ENCODE measurements at places on chromosomes 2 and 18.

DNA sequence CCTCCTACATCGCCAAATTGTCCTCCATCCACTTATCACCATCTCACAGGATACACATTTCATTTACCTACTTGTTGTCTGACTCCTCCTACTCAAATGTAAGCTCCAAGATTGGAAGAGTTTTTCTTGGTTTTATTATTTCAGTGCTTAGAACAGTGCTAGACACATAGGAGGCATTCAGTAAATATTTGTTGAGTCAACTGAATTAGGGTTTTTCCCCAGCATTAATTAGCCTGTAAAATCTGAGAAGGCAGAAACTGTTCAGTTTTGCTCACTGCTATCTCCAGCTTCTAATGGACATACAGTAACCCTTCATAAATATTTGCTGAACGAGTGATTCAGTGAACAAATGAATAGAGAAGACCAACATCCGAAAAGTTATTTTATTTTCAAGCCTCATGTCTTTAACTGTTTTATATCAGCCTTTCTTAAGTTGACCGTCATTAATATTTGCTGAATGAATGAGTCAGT, 800 bp downstream of the TTC21B start:
- DNase-seq, result no peak

GRCh38 chr2:127398239-127398590, 10.4 kb upstream of the MAP3K2 start:
- peak; percentile 56 for DNase-seq

DNA sequence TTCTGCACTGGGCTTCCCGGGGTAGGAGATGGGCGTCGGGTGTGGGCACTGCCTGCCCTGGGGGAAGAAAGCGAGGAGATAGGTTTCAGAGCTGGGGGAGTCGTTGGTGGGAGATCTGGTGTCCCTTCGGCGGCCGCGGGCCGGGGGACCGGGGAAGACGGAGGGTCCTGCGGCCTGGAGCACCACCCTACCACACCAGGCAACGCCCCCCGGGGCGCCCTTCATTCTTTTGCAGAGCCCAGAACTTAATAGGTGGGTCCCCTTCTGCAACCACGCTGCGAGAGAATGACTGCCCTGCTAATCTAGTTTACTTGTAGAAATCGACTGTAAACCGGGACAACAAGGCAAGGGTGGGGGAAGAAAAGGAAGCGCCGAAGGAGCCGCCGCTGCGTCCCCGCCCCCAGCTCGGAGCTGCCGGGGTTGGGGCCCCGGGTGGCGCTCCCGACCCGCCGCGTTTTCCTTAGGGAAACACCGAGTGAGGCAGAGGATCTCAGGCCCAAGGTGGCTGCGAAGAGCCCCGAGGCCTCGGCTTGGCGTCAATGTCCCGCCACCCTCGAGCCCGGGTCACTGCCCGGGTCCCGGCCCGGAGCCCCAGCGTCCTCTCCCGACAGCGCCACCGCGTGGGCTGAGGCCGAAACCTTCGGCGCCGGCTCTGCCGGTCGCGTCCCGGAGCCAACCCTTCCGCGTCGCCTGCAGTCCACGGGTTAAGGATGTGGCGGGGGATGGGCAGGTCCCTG, 5.4 kb upstream of the SATB2 start:
- no peak for DNase-seq

DNA sequence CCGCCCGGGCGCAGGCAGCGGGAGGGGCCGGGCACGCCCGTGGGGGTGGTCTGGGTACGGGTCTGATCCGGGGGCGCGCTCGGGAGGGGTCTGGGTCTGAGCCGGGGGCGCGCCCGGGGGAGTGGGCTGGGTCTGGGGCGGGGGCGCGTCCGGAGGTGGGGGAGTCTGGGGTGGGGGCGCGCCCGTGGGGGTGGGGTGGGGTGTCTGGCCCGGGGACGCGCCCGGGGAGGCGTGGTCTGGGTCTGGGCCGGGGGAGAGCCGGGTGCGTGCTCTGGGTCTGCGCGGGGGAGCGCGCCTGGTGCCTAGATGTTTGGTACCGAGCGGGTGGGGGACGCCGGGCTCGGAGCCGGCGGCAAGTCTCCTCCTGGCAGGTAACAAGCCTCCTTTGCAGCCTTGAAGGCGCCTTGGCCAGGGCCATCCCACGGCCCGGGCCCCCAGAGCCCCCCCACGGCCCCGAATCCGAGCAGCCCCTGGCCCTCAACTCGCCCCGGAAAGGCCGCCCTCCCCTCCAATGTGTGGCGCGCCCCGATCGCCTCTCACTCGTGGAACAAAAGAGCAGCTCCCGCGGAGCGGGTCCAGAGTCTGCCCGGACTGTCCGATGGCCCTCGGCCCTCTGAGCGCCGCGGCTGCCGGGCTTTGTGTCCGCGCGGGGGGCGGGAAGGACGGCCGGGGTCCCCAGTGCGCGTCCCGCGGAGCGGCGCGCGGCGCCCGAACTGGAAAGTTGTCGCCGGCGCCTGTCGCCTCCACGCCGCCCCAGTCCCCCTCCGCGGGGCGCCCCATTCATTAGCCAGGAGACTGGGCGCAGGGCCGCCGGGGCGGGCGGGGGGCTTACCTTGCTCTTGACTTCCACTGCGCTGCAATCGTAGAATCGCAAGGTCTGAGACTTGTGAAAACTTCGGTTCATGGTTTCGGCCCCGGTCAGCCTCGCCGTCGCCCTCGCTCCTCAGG, 595 bp downstream of the PARD6G start:
- no peak for DNase-seq

GRCh38 chr2:121532894-121533293, 2.2 kb downstream of the RNU4ATAC start:
- no peak for DNase-seq

DNA sequence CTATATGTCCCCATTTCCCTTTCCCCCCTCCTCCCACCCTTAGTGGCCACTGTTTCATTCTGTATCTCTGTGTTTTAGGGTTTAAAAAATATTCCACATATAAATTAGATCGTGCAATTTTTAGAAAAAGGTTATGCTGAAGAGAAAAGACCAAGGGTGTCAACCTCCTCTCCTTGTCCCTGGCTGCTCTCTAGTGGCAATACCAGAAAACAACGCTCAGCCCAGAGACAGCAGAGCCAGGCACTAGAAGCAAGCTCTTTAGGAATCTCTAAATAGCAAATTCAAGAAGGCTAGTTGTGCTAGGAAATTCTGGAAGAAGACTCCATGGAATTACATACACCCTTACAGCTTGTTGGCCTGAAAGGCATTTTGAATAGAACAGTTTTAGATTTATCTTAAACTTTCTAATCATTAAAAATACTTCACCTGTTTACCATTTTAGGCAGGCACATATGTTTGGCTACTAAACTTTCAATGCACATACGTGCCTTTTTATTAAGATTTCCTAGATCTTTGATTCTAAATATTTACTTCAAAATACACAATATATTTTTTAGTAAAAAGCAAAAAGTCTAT, 35.1 kb upstream of the RASGRP3 start:
- DNase-seq, result no peak

DNA sequence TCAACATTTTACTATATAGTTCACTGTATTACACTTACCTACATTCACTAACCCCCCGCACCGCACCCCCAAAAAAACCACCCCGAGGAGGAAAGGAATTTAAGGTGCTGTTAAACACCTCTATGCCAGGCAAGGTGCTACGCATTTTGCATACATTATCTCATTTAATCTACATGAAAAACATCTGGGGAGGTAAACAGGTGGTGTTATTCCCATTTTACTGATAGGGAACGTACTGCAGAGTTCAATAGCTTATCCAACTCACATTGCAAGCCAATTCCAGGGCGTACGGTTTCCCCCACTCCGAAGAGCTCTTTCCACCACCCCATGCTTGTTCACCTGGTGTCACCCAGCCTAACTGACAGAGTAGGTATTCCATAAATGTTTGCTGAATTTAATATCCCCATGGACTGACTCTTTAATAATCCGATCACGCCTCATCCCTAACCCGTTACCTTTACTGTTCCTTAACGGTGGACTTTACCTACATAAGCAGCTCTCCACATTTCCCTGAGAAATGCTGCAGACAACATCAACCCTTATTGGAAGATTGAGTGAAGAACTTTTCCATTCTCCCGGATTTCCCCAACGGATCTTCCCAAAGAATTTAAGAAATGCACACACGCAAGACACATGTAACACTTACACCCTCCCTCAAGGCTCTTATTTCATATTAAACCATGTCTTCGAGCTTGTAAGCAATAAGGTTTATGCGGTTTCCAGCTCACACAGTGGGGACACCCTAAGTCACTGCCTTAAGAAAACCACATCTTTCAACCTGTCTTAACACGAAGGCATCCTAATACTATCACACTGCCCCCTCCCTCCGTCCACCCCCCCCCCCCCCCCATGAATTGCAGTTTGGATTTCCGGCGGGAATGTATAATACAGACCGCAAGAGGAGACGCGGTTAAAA, 1.2 kb downstream of the RAPH1 start:
- DNase-seq, result no peak

DNA sequence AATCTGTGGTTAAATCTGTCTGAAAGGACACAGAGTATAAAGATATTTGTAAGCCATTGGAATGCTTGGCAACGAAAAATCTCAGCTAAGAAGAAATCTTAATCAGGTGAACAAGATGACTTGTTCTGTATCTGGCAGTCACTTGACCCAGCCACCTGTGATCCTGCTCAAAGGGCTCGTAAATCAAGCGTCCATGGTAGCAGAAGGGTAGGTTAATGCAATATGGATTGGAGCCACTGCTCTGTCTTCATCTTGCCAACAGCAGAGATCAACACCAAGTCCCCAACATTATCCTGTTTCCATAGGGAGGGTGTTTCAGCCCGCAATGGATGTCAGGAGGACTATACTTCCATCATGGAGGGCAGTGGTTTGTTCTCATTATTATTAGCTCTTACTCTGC, 378.4 kb downstream of the CDH7 start:
- no peak for DNase-seq

DNA sequence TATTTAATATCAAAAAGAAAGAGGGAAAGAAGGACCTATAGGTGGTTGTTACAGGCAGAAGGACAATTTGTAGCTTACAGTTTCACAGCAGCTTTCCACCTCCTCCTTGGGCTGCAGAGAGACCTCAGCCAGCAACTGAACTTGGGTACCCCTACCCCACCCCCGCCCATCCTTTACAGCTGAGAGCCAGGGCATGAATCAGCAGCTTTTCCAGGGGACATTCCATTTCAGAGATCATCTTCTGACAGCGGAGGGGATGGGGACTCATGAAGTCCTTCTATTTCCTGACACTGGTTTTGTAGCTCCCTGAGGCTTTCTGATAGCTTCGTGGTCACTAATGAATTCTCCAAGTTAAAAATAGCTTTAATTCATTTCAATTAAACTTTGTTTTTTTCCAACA, 96.4 kb downstream of the ITGB1BP1 start:
- no peak for DNase-seq

GRCh38 chr18:67074309-67074708, 442.2 kb downstream of the DSEL start:
- no peak for DNase-seq

DNA sequence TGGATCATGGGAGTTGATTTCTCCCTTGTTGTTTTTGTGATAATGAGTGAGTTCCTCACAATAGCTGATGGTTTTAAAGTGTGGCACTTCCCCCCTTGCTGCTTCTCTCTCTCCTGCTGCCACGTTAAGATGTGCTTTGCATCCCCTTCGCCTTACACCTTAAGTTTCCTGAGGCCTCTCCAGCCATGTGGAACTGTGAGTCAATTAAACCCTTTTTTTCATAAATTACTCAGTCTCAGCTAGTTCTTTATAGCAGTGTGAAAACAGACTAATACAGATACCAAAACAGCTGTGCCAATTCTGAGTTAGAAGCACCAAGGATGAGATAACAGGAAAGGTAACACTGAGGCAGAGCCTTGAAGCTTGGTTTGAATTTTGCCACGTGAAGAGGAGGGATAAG, 44.7 kb downstream of the ITSN2 start:
- no peak for DNase-seq

DNA sequence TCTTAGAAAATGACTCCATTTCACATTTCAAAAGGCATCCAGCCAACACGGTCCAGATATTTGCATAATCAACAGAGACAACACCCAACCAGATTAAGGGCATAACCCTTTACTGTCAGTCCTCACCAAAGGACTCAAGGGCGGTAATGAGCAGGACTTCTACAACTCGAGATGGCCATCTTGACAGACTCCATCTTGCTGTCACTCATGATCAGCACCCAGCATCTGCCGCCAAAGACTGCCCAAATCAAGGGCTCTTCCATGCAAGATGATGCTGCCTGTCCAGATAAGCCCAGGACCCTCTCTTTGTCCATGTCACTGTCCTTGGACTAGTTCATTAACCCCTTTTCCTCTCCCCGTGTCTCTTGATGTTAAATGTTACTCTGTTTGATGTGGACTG, 77.9 kb downstream of the UXS1 start:
- no peak for DNase-seq

DNA sequence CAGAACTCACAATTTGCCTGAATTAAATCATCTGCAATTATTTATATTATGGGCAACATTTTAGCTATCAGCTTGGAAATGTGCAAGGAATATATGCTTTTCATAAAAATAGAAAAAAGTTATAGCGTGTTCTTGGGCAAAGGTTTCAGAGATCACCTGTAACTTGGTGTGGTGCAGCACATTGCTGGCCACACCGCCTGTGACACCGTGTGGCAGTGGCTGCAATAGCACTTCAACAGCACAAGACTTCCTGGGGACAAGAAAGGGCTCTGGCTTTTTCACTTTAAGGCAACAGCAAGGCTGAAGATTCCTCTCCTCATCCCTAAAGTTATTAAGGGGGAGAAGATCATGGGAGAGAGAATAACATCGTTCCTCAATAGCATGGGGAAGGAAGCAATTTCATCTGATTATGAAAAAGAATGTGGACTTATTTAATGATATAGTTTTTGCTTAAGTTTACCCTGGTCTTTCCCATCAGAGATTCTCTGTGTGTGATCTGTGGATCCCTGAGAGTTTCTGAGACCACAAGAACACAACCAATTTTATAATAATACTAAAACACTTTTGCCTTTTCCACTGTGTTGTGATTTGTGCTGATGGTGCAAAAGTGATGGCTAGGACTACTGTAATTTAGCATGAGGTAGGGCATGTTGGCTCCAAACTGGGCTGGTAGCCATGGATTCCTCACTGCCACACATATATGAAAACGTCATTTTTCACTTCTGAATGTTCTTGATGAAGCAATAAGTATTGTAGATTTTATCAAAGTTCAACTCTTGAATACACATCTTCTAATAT, 15.0 kb upstream of the SERPINB3 start:
- no peak for DNase-seq

DNA sequence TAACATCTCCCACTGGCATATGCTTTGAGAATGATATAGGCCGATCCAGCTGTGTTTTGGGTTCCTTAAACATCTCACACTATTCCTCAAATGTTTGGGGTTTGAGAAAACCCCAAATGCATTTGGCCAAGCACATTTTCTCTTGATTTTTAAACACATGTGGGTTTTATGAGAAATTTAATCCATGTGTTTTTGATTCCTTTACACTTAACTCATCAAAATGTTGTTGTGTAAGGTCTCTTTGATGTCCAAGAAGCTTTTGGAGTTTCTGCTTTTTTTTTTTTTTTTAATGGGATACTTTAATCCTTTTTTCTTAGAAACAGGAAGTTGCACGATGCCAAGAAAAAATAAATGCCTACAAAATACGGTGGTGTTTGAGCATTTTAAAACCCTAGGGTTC, 339.8 kb upstream of the TCF4 start:
- DNase-seq, result no peak

GRCh38 chr18:61333746-61334490, 688 bp downstream of the CDH20 start:
- DNase-seq, result no peak

- DNase-seq, result no peak
These were observed 38.7 kb upstream of the SLC1A4 start for GRCh38 chr2:64950226-64951160.
